GM10248 (cell line): ENCODE measurements at places on chromosomes 3 and 15.

GRCh38 chr3:141491929-141492328 is 5.1 kb downstream of the RASA2 start:
- DNase-seq, result no peak

DNA sequence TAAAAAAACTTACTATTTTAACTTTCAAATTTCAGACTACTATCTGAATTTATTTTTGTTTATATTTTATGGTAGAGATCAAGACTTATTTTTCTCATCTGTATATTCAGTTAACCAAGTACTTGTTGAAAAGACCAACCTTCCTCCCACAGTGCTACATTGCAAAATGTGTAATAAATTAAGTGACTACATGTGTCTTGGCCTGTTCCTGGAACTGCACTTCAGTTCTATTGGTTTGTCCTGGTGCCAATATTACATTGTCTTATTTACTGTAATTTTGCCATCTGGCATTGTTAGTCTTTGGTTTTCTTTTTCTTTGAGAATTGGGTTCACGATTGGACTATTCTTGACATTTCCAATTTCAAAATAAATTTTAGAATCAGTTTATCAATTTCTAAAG is 138.4 kb upstream of the KCNMB2 start:
- DNase-seq, result no peak

GRCh38 chr3:37858742-37859141 is 2.9 kb upstream of the CTDSPL start:
- no peak for DNase-seq

DNA sequence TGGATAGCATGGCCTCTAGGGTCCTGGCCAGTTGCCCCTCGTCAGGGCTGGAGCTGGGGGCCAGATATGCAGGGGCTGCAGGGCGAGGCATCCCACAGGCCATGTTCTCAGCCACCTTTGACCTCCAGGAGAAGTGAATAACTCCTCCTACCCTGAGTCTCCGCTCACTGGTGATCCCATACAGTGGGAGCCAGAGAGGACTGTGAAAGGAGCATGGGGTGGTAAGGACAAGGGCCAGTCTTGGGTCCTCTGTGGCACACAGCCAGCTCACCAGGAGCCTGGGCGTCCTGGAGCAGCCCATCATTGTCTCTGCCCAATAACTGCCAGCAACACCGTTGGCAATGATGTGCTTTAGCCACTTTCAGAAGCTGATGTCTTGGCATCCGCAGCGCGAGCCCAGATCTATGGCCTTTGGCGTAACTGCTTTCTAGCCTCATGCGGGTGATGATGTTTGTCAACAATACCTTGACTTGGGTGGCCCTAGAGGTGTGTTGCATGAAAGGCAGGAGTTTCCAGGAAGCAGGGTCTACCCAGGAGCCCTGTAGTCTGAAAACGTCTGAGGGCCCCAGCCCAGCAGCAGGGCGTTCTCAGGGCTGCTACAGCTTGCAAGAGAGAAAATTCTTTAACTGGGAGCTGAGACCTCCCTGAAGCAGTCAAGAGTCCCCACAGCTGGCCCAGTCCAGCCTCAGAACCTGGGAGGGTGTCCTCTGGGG is 61.1 kb upstream of the IQSEC1 start:
- no peak for DNase-seq

- DNase-seq, result no peak
Observed at GRCh38 chr3:90007778-90008499, 900.5 kb downstream of the EPHA3 start.

DNA sequence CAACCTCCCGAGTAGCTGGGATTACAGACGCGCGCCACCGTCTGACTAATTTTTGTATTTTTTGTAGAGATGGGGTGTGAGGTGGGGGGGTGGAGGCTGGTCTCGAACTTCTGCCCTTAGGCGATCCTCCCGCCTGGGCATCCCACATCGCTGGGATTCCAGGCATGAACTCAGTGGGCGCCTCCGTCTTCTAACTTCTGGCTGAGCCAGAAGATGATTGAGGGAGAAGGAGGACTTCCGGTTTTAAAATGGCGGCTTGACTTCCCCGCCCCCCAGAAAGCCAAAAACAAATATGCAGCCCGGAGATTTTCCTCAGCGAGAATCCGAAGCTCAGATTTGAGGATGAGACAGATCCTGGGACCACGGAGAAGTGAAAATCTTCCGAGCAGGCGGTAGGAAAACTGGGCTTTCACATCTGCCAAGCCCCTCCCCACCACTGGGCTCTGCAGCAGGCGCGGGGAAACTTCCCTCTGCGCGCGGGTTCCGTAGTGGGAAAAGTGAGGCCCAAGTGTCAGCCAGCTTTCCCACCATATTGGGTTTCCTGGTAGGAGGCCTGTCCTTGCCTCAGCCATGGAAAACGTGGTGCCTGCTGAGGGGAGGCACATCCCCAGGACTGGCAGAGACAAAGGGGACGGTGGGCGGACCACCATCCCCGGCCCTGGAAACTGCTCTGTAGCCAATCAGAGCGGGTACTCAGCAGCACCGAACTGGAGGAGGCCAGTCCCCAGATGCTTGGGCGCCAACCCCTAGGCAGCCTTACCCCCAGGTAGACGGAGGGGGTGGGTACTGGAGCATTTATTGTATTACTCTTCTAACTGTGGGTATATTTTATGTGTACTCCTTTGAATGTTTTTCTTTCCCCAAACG is 17.3 kb downstream of the CHST14 start:
- DNase-seq, result no peak

DNA sequence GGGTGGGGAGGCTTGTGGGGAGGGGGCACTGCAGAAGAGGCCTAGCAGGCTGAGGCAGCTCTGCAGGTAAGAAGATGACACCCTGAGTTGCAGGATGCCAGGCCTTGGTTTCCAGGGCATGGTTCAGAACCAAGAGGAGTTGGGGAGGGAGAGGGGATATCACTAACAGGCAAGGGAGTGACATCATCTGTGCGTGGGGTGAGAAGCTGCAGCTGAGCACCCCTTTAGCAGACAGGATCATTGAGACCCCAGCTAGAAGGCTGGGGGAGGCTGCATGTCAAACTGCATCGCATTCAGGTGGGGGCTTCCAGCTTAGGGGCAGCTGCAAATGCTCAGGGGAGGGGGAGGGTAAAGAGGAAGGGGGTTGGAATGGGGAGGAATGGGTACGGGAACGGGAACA is 23.0 kb downstream of the CACNA2D2 start:
- DNase-seq, result no peak

- no peak for DNase-seq
Observed at GRCh38 chr3:29099296-29099695, 181.6 kb upstream of the RBMS3 start.

DNA sequence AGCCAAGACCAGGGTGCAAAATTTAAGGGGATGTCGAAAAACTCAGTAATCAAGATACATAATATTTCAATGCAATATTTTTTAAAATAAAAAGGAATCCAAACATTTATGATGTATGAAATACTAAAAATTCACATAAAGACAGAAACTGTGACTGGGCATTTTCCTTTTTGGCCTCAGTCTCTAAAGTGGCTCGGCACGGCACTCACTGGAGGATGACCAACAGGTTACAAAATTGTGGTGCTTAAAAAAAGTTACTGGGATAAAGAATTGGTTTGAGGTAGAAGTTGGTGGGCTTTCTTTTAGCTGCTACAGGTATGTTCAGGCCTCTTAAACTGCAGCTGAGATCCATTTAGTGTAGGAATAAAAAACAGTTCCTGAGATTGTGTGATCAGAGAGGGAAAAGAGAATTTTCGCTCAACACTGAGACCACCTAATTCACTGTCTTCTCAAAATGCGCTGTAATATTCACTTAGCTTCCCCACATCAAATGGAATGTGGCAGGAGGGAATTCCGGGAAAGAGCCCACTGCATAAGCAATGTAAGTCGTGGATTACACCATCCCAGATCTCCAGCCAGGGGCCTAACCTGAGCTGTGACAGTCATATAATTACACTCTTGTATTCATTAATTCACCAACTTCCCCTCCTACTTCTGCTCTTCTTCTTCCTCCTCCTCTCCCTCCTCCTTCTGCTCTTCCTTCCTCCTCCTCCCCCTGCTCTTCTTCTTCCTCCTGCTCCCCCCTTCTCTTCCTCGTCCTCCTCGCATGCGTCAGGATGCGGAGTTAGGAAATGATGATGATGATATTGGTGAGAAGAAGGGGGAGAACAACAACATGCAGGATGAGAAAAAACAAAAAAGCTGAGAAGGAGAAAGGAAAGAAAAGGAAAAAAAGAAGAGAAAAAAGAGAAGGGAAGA is 45.9 kb downstream of the HES1 start:
- no peak for DNase-seq
